ENCODE measurements at places on chromosomes 7 and 10. TPM values are rescaled to one million over a fixed set of nuclear protein-coding genes. Genes with fewer than 3 reads are reported as not detected.

The NODAL gene
- total RNA-seq, result 84.7 TPM

DNA sequence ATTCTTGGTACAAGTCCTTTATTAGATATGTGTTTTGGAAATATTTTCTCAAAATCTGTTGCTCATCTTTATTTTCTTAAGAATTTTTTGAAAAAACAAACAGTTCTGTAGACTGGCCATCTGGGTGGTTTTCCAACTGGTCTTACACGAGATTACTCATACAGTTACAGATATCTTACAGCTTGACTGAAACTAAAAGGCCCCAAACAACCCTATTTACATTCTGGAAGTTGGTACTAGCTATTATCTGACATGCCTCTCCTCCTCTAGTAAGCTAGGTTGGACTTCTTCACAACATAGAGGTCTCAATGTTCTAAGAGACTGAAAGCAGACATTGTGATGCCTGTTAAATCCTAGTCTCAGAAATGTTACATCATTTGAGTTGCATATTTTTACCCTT is 52.0 kb downstream of the ZNF22 start:
- no peak overlapping the region for H3K27ac ChIP-seq
- no peaks in the 10 kb centered on the region for H3K36me3 ChIP-seq
- DNase-seq, result no peak
- H3K4me3 ChIP-seq, result no peak overlapping the region

DNA sequence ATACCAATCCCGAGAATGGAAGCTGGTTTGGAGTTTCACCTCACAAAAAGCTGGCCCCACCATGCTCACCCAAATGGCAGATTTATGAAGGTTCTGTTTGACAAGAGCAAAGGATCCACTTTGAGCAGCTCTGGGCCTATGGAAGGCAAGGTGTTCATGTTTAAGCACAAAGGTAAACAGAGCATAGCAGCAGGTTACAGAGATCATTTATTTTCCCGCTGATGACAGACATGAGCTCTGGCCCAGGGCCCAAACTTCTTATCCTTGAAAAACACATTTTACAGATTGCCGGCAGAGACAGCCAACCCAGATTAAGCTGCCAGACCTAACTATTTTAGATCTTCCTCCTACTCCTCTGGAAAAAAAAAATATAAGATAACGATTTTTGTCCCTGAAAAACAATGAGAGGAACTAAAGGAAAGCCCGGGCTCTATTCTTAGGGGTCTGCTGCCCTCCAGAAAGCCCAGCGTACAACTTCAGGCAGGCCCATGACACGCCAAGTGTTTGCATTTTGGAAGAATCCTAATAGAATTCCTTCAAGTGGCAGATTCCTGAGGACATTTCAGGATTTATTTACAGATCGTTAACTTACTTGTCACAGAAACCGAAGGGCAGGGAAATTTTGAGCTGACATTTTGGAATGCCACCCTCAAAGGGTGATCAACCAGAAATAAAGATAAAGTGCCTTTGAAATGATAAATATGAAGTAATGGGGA is 40.0 kb downstream of the SYPL1 start:
- no peak overlapping the region for H3K27ac ChIP-seq
- no peaks in the 10 kb centered on the region for H3K4me1 ChIP-seq
- no peaks in the 10 kb centered on the region for H3K27me3 ChIP-seq
- no peak for DNase-seq

DNA sequence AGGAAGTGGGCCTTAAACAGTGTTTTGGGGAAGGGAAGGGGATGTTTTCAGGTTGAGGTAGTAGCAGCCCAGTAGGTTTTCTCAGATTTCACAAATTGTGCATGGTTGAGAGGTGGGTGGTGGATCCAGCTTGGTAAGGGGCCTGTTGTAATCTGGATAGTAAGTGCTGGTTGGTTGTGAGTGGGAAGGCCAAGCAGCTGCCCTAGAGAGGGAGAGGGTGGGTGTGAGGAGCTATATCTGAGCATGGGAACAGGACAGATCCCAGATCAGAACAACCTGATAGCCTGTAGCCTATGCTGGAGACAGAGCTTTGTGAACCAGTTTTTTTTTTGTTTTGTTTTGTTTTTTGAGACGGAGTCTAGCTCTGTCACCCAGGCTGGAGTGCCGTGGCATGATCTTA is 53.9 kb upstream of the ZMIZ2 start:
- H3K4me3 ChIP-seq, result no peak overlapping the region
- H3K4me1 ChIP-seq, result no peaks in the 10 kb centered on the region
- peaks cover 59% of the 10 kb centered on the region for H3K36me3 ChIP-seq
- no peak for DNase-seq

- no peak overlapping the region for H3K27ac ChIP-seq
- H3K27me3 ChIP-seq, result no peaks in the 10 kb centered on the region
- no peak for DNase-seq
- no peaks in the 10 kb centered on the region for H3K4me1 ChIP-seq
- H3K4me3 ChIP-seq, result no peak overlapping the region
- no peaks in the 10 kb centered on the region for H3K36me3 ChIP-seq
Measured at GRCh38 chr7:9498303-9498702, 1064.9 kb downstream of the NXPH1 start.

All from H9 (cell line).